ENCODE measurements at places on chromosomes 5 and 9.

GRCh38 chr9:123928533-123929176, 1.3 kb downstream of the DENND1A start:
- DNase-seq, result peak; percentile 37

GRCh38 chr9:78688796-78689195, 391.9 kb downstream of the PSAT1 start:
- no peak for DNase-seq

DNA sequence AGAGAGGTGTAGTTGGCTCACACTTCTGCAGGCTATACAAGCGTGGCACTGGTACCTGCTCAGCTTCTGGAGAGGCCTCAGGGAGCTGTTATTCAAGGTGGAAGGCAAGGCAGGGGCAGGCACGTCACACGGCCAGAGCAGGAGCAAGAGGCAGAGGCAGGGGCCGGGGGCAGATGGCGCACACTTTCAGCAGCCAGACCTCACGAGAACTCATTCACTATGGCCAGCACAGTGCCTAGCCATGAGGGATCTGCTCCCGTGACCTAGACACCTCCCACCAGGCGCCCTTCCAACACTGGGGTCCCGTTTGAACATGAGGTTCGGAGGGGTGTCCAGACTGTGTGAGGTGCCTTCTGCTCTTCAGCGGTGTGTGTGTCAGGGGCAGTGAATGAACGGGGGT, 71.0 kb upstream of the FCN1 start:
- no peak for DNase-seq

DNA sequence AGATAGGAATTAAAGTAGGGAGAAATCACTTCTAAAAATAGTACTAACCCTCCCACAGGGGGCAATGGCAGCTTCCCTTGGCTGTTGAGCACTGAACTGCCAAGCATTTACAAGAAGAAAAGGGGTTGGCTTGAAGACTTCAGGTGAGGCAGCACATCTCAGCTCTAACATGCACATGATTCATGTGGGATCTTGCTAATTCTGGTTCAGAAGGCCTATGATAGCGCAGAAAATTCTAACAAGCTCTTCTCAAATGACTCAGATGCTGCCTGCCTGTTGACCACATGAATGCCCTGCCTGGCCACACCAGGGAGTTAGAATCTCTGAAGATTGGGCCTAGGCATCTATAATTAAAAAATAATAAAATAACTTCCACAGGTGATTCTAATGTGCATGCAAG, 22.6 kb downstream of the CD180 start:
- no peak for DNase-seq

GRCh38 chr5:153895266-153895665, 143.4 kb downstream of the FAM114A2 start:
- DNase-seq, result no peak

- DNase-seq, result no peak
These were observed 21.7 kb upstream of the SCGB3A2 start for GRCh38 chr5:147856801-147857200.

- DNase-seq, result no peak
These were observed 7.1 kb upstream of the PCSK1 start for GRCh38 chr5:96440185-96440538.

- no peak for DNase-seq
These were observed 39.0 kb upstream of the POC5 start for GRCh38 chr5:75756211-75756610.

GRCh38 chr5:93594591-93595419, 11.8 kb downstream of the NR2F1 start:
- DNase-seq, result no peak

DNA sequence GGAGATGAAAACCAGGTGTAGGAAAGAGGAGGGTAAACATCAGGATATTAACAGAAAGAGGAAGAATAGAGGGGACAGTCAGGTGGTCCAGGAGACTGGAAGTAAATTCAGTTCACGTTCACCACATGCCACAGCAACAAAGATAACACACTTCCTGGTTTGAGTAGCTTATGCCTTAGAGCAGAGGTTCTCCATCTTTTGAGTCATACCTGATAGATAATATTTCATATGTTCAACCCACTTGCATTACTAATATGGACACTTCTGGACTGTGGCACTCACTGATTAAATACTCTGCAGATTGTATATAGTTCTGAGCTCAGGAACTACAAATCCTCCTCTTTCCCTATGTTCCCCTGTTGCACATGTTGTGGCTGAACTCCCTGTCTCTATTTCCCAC, 179.9 kb upstream of the NR3C1 start:
- DNase-seq, result no peak

DNA sequence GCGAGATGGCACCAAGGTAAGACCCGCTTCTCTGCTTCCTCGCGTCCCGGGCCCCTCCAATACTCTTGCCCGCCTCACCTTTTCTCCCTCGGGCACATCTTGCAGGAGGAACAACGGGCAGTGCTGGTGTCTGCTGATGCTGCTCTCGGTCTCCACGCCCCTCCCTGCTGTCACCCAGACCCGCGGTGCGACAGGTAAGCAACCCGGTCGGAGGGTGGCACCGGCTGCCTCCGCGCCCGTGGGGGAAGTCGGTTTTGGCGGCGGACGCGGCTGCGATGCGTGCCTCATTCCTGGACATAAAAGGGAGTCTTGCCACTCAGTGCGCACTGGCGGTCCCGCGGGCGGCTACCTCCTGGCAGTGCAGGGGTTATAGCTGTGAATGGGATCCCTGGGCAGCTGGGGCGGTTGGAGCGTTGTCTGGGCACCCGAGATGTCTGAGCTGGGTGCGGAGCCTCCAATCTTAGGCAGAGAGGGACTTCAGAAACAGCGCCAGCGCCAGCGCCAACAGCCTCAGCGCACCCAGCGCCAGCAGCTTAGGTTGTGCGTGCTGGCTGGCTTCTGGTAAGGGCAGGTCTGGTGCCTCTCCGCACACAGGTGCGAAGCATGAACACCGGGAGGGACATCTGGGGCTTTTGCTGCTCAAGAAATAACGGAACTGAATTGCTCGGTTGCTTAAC, 488 bp downstream of the COL15A1 start:
- DNase-seq, result no peak

DNA sequence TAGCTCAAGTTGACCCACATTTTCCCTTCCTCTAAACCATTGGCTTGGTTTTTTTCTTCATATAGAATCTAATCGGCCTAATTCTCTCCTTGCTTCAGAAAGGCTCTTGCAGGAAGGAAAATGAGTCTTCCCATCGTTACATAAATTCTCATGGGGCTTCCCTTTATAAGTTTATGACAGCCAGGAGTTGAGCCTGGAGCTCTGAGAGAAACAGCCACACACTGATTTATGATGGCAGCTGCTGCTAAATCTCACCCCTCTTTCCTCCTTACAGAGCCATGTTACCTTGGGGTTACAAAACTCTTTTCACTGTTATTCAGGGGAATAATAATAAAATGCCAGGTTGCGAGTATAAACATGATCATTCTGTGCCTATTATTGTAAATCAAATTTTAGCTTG, 5.2 kb upstream of the RNF14 start:
- no peak for DNase-seq

GRCh38 chr9:118058227-118058626, 354.0 kb downstream of the TLR4 start:
- DNase-seq, result no peak
